ENCODE measurements at places on chromosomes 6 and 20.

DNA sequence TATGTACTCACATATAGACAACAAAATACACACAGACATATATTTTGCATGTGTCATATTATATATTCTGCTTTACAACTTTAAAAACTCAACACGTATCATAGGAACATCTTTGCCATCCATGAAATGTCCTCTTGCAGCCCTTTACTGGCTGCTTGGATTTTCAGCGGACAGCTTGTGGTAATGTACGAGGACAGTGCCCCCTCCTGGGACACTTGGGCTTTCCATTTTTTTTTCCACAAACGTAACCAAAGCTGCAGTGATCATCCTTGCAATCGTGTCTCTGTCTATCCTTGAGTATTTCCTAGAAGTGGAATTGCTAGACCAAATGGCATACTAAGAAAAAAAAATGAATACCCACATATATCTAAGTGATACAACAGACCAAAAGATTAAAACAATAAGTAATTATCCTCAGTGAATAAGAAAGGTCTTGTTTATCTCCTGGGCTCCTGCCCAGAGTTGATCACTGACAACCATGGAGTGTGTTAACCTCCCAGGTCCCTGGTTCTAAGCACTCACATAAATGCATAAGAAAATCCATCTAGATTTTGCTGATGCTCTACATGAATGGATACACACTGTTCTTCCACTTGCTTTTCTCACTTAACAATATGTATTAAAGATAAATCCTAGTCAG is 18.1 kb downstream of the BPI start:
- DNase-seq = no peak

DNA sequence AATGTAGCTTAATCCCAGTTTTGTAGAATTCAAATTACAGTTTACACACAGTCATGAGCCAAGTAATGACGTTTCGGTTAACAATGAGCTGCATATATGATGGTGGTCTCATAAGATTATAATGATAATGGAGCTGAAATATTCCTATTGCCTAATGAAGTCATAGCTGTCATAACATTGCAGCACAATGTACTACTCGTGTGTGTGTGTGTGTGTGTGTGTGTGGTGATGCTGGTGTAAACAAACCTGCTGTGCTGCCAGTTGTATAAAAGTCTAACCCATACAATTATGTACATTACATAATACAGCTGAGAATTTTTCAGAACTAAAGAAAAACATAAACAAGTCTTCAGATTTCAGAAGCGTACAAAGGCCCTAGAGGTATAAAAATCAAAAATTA is 66.7 kb upstream of the ARID1B start:
- no peak for DNase-seq

- DNase-seq = no peak
These were observed 141.3 kb upstream of the PMEPA1 start for GRCh38 chr20:57851025-57851682.

GRCh38 chr6:44869321-44869897 is 458.7 kb upstream of the RUNX2 start:
- DNase-seq = peak; percentile 53

- no peak for DNase-seq
These were observed 1125.2 kb upstream of the CITED2 start for GRCh38 chr6:140499607-140500006.

DNA sequence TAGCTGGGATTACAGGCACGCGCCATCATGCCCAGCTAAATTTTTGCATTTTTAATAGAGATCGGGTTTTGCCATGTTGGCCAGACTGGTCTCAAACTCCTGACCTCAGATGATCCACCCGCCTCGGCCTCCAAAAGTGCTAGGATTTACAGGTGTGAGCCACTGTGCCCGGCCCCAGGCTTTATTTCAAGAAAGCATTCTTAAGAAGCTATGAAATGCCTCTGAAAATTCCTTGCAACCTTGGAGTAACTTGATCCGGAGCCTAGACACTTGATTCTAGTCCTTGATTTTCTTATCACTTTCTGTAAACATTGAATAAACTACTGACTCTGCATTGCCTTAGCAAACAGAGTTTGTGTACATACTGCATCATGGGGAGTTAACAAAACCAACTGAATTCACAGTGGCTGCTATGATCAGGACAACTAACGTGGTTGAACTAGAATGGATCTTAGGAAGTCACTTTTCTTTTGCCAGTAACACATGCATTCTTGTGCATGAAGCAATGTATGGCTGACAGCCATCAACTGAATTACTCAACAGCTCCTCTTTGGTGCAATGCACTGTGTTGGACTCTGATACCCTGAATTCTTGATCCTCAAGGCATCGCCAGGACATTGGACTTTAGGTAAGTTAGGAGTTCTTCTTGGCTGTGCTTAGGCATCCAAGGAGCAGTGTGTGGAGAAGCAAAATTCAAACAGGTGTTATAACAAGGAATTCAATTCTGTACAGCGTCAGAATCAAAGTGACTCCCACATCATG is 102.8 kb upstream of the TMEM170B start:
- no peak for DNase-seq

GRCh38 chr20:60424267-60424902 is 466.2 kb downstream of the CDH26 start:
- no peak for DNase-seq

Data from GM13977 (cell line).